AG10803 (cell line): ENCODE measurements at places on chromosomes 4 and X.

DNA sequence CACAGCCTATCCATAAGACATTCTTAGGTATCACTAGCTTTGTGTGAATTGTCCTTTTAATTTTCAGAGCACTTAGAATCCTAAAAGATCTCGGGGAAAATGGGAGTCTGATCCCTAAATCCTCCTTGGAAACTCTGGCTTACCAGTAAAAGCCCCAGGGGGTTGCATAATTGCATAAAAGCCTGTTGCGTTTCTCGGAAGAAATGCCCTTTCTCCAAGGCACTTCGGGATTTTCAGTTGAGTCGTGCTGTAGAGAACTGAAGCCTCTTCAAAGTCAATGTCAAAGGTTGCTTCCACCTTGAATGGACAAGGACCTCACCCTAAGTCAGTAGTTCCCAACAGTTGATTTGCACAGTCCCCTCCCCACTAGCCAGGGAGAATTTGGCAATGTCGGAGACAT is 20.8 kb downstream of the FAM184B start:
- DNase-seq: no peak

DNA sequence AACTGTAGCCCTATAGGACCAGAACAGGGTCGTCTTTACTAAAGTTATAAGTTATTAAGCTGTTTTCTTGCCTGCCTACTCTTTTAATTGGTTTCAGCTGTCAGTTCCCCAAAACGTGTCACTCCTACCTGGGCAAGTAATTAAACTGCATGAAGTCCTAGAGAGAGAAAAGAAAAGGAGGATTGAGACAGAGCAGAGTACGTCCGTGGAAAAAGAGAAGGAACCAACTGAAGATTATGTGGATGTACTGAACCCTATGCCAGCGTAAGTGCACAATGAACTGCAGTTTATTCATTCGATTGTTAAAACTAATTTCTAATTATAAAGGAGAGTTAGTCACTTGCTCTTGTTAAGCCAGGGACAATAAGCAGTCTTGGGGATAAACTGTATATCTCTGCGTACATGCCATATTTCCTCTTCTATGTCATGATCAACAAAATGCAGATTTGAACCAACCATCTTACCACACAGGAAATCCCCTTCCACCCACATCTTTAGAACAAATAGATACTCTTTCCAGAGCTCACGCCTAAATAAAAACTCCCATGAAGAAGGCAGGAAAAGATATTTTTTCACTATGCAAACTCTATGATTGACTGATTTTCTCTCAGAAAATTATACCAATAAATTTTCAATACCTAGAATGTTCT is 22.8 kb downstream of the STAP1 start:
- no peak for DNase-seq

DNA sequence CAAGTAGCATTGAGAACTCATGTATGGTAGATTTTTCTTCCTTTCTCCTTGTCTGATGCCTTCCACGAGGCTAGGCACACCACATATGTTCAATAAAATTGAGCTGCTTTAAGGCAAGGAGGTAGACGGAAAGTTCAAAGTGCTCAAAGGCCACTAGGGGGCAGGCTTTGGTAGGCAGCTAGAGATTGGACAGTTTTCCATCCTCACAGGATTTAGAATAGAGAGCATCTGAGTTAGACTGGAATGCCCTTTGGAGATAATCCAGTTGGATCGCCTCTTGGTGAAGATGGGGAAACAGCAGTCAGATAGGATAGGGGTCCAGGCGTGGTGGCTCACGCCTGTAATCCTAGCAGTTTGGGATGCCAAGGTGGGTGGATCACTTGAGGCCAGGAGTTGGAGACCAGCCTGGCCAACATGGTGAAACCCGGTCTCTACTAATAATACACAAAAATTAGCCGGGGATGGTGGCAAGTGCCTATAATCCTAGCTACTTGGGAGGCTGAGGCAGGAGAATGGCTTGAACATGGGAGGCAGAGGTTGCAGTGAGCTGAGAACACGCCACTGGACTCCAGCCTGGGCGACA is 30.4 kb downstream of the ELF4 start:
- DNase-seq: peak; percentile 89

DNA sequence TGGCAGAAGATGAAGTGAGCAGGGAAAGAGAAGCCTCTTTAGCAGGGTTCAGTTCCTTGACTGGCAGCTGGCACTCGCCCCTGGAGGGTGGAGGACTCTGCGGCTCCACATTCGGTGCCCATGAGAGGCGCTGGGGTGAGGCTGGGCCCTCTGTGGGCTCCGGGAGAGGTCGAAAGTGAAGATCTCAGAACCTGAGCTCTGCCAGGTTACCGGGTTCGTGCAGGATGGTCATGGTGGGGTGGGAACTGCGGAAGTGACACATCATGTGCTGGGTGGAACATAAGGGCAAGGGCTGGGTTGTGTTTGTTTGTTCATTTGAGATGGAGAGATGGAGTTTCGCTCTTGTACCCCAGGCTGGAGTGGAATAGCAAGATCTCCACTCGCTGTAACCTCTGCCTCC is 44.2 kb downstream of the TRIM61 start:
- DNase-seq: no peak

DNA sequence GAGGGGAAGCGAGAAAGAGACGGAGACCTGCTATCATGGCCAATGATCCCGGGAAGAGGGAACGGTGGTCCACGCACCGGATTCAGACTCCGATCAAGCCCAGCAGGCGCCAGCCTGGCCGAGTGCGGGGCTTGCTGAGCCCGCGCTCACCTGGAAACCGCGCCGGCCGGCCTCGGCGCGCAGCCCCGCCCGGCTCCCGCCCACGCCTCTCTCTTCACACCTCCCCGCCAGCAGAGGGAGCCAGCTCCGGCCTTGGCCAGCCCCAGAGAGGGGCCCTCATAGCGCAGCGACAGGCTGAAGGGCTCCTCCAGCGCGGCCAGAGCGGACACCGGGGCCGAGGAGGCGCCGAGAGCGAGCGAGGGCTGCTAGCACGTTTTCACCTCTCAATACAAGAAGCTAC is 36.8 kb upstream of the SPANXN2 start:
- DNase-seq: no peak

- DNase-seq: no peak
Observed at GRCh38 chrX:72027024-72027913, 104.4 kb downstream of the RTL5 start.

GRCh38 chrX:121642415-121642814 is 595.0 kb downstream of the GLUD2 start:
- peak; percentile 52 for DNase-seq

DNA sequence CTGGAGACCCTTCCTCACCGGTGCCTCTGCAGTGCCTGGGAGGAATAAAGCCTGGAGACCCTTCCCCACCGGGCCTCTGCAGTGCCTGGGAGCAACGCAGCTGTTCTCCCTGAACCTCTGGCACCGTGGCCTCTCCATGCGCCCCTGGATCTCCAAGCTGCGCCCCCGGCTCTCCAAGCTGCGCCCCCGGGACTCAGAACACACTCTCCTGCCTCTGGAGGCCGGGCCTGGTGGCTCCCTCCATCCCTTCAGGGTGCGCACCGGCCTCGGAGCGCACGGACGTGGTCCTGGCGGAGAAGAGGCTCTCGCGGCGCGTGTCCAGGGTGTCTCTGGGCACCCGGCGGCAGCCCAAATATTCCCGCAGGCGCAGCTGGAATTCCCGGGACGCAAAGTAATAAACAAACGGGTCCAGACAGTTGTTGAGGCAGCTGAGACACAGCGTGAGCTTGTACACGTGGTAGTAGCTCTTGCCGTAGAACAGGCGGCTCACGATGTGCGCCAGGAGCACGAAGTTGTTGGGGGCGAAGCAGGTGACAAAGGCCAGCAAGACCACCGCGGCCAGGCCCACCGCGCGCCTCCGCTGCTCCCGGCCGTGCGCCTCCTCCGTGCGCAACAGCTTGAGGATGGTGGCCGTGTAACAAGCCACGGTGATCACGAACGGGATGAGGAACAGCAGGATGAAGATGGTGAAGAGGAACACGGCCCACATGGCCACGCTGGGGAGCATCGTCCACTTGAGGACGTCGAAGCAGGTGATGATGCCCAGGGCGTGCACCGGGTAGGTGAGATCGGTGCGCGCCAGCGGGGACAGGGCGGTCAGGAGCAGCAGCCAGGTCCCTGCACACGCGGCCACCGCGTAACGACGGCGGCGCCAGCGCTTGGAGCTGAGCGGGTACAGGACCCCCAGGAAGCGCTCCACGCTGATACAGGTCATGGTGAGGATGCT is 12.8 kb upstream of the ASMTL start:
- DNase-seq: no peak

- no peak for DNase-seq
Observed at GRCh38 chr4:24892278-24892677, 20.6 kb downstream of the CCDC149 start.

GRCh38 chr4:62235911-62236310 is 1035.8 kb downstream of the ADGRL3 start:
- DNase-seq: no peak

DNA sequence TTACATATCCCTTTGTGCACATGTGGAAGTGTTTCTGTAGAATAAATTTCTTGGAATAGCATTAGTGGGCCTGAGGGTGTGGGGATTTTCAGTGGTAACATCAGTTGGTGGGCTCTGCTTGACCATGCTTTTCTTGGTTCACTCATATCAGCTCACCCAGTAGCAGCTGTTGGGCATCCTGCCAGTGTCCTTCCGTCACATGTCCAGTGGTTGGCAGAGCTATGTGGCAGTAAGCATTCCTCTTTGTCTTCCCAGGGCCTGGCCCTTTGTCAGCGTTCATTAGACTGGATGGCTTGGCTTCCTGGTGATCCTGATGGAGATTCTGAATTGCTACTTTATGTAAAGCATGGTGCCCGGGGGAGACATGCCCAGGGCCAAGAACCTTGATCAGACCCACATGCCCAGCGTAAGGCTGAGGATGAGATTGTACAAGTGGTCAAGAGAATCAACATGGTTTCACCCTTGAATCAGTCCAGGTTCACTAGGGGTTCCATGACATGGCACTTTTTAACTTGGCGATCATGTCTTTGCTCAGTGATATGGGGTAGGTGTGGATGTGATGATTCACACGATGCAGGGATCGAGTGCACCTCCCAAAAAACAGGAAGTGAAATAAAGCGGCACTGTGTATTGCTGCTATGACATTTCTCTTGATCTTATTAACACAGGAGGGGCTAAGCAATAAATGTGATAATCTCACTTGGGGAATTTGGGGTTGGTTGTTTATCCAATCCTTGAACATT is 72.1 kb upstream of the IGFBP7 start:
- DNase-seq: no peak

DNA sequence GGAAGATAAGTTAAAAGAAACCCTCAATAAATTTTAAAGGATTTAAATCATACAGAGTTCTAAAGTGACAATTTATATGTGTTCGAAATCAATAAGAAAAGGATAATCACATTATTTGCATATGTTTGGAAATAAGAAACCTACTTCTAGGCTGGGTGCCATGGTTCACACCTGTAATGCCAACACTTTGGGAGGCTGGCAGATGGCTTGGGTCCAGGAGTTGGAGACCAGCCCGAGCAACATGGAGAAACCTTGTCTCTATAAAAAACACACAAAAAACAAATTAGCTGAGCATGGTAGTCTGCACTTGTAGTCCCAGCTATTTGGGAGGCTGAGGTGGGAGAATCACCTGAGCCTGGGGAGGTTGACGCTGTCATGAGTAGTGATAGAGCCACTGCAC is 8.1 kb upstream of the SAP30 start:
- no peak for DNase-seq

DNA sequence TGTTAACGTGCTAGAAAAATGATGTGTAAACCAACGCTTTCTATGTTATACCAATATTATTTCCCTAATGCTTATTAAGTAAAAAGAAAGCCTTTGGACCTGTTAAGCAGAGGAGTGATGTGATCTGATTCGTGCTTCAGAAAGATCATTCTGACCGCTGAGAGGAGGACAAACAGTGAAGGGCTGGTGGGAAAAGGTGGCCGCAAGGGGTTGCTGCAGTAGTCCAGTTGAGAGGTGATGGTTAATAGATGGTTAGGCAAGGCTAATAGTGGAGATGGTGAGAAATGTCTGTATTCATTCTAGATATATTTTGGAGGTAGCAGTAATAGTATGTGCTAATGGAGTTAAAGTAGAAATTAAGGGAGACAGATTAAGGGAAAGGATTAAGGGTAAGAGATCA is 12.9 kb upstream of the VGLL1 start:
- no peak for DNase-seq
